ENCODE measurements at places on chromosomes 12 and 14. TPM values are rescaled to one million over a fixed set of nuclear protein-coding genes. Genes with fewer than 3 reads are reported as not detected.

COQ5 gene
- total RNA-seq: 21.5 TPM

SRGAP1 gene
- 65.0 TPM for total RNA-seq

SLC5A8 gene
- total RNA-seq: not detected

RFC5 gene
- total RNA-seq: 10.1 TPM

All from MCF 10A (cell line).